ENCODE measurements at places on chromosomes 16 and 17.

- no peak for DNase-seq
Observed at GRCh38 chr17:35799942-35800341, 4.5 kb upstream of the MMP28 start.

DNA sequence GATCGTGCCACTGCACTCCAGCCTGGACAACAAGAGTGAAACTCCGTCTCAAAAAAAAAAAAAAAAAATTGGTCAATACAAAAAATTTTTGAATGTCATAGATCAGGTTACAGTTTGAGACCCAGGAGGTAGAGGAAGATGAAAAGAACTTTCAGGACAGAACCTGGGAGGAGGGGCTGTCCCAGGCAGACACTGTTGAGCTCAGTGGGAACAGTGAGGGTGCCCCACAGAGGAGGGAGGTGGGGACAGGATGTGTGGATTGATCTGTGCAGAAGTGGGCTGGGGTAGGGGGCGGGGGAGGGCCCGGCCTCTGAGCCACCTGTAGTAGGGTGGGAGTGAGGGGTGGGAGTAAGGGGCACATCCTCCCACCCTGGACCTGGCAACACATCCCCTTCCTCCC lies 58.3 kb downstream of the PRMT7 start:
- no peak for DNase-seq

GRCh38 chr16:5523829-5524228 lies 426.2 kb upstream of the EEF2KMT start:
- no peak for DNase-seq

DNA sequence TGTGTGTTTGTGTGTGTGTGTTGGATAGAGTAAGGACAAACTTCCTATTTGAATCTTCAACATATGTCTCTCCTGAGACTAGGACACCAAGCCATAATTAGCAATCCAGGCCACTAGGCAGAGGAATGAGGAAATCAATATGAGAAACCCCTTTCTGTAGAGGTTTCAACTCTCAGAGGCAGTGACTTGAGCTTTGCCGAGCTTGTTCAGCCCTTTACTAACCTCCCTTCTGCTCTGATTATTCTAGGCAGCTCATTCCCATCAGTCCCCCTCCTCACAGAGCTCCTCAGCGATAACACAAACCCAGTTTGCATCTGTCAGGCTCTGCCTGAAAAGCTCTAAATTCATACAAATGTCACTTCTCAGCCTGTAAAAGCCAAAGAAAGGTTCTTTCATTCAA lies 1030.3 kb downstream of the CDH8 start:
- DNase-seq, result no peak

GRCh38 chr16:17448640-17449638 lies 21.8 kb downstream of the XYLT1 start:
- no peak for DNase-seq

GRCh38 chr17:72955391-72956140 lies 136.9 kb downstream of the SLC39A11 start:
- no peak for DNase-seq

DNA sequence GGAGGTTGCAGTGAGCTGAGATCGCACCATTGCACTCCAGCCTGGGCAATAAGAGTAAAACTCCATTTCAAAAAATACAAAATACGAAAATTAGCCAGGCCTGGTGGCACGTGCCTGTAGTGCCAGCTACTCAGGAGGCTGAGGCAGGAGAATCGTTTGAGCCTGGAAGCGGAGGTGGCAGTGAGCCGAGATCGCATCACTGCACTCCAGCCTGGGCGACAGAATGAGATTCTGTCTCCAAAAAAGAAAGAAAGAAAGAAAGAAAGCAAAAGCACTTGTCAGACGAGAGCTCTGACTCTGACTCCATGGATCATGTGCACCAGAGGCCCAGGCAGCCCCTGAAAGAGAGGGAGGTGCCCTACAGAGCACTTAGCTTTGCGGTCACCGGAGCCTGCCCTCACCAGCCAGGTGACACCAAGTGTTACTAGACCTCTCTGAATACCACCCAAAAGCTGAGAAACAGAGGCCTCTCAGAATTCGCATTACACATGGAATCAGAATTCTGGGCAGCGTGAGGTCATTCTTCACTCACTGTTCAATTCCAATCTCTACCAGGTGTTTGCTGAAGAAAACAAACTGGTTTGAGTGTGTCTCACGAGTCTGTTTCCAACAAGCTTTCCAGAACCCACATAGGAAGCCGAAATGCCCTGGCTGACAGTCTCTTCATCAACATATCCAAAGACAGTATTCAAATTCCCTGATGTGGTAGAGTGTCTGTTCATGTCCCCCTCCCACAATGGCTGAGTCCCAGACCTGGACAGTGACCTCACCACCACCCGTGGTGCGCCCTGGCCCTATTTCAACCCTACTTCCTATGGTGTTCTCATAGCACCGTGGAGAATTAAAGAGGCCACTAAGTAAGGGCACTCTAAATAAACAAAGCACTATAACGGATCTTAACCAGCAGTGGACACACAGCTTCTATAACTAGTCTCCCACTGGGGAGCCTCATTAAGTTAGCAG lies 1.5 kb downstream of the FLCN start:
- no peak for DNase-seq

DNA sequence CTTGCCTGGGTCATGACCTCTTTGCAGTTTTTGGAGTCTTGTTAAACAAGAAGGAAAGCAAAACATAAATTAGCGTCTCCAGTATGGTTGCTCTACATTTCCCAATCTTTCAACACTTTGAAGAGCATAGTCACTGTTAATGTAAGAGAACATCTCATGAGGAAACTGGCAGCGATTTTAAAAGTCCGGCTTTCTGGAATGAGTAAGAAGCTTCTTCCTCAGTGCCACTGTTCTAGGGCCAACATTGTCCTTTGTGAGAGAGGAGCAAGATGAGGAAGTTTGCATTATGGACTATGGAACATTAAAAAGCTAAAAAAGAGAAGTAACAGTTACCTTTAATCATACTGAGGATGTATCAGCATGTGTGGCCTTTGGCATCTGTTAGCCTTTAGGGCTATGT lies 73.1 kb downstream of the WNT3 start:
- no peak for DNase-seq

GRCh38 chr16:49022351-49022963 lies 259.2 kb downstream of the CBLN1 start:
- DNase-seq, result no peak

- no peak for DNase-seq
Observed at GRCh38 chr17:266701-267667, 85.5 kb upstream of the DOC2B start.

DNA sequence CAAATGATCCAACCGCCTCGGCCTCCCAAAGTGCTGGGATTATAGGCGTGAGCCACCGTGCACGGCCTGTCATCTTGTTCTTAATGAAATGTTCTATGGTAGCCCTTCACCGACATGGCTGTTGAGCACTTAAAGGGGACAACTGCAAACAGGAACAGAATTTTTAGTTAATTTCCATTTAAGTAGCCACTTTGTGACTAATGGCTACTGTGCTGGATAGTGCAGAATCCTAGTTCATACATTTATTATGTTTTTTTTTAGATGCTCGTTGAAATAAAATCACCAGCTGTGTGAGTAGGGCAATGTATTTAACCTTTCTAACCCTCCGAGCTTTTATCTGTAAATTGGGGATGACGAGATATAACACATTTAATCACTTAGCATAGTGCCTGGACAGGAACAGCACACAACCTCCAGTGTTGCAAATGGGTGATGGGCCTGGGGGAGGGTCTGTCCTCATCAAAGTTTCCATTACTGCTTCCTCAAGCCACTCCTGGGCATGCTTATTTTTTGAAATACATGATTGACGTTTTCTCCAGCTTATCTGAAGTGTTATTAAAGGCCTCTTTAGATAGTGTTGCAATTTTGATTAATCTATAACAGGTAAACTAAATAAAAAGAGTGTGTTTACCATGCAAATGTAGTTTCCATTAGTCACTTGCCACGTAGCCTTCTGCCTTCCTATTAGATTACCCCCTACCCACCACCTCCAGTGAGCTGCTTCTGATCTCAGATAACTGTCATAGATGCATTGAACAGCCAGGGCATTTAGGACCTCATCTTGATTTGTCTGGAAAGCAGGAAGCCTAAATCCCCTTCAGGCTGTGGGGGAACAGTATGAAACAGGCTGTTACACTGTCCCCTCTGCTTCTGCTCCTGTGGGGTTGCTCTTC lies 42.5 kb upstream of the TANC2 start:
- no peak for DNase-seq

- no peak for DNase-seq
Observed at GRCh38 chr16:81624760-81625543, 154.1 kb upstream of the PLCG2 start.

- no peak for DNase-seq
Observed at GRCh38 chr16:66661210-66661560, 35.4 kb downstream of the CMTM4 start.

DNA sequence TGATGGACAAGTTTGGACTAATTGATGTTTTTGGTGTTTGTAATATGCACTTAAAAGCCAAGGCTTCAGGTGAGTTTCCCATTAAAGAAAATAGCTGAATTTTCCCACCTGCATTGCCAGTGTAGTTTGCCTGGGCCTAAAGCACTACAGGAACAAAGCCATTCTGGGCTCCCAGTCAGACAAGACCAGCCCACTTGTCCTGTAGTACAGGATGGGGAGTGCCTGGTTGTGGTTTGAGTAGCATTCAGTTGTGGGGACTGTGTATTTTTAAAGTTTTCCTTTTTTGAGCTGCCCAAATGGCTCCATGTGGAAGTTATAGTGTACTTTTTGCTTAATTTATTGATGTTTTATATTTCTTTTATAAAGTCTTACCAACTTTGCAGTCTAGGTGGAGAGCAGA lies 91.7 kb downstream of the TANGO6 start:
- no peak for DNase-seq

- no peak for DNase-seq
Observed at GRCh38 chr17:33135691-33136090, 144.0 kb downstream of the SPACA3 start.

DNA sequence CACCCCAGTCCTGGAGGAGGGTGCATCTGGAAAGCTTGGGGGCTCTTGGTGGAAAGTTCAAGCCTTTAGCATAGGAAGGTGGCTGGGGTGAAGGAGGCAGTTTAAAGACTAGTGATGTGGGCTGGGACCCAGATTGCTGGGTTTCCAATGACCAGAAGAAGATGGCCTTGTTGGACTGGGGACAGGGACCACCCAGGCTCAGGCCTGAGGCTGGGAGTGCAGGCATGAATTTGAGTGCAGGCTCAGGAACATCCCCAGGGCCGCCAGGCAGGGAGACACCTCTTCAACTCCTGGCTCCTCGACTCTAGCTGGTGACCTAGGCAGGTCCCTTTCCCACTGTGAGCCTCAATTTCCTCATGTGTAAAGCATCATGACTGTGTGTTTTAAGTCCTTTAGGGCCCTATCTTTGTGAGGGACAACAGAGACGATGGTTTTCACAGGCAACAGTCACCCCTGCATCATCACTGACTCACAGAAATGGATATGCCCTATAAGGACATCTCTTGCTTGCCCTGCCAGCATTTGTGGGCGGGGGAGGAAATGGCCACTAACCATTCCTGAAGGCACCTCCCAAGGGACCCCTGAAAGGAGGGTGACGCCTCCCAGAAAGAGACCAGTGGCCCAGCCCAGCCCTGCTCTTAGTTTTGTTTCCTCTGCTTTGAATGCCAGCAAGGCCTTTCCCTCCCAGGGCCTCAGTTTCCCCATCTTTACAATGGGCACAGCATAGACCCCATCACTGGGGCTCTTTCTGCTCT lies 11.1 kb downstream of the NLRC5 start:
- DNase-seq, result peak; percentile 28

GRCh38 chr16:30041841-30042240 lies 10.8 kb upstream of the TLCD3B start:
- DNase-seq, result no peak

DNA sequence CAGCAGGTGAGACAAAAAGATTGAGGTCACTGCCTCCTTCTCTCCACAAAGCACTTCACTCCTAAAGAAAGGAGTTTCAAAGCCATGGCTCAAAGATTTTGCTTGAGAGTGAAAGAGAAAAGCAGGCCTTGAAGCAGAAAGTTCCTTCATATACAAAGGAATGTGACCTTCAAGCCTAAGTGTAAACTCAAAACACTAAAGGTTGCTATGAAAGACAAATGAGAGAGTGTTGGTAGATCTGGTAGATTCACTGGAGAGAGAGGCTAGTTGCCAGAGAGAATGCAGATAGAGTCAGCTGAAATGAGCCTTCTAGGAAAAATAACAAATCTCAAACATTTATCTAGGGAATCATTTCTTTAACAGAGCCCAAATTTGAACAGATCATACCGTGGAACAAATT lies 305.2 kb downstream of the CDH8 start:
- DNase-seq, result no peak

DNA sequence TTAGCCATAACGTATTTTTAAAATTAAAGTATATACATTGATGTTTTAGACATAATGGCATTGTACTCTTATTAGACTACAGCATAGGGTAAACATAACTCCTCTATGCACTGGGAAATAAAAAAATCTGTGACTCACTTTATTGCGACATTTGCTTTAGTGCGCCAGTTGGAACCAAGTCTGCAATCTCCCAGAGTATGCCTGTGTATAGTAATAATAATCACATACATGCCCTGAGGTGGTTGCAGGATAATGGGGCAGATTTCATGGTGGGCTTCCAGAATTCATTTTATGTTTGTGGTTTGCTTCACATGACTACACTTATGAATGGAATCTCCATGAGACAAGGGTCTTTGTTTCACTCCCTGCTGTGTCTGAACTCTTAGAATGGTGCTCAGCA lies 66.9 kb upstream of the N4BP1 start:
- no peak for DNase-seq

Measured in activated CD4-positive, CD25-positive, alpha-beta regulatory T cell (primary cell).